ENCODE measurements at places on chromosomes 16 and 17.

- DNase-seq: no peak
Observed at GRCh38 chr17:80111702-80112470, 10.5 kb downstream of the GAA start.

DNA sequence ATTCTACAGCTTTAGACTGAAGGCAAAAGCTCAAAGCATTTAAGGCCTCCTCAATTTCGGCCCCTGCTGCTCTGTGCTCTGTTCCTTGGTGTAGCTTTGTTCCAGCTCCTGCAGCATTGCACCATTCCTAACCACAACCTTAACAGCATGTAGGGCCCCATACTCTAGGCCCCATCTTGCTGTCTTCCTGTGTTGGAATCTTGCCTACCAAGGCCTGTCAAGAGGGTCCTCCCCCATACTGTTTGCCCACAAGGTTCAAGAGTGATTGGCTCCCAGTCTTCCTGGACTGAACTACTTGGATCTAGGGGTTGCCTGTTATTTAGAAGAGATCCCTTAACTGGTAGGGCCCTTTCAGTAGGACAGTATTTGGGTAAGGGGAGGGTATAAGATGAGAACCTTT lies 26.8 kb downstream of the TRPV2 start:
- DNase-seq: no peak

DNA sequence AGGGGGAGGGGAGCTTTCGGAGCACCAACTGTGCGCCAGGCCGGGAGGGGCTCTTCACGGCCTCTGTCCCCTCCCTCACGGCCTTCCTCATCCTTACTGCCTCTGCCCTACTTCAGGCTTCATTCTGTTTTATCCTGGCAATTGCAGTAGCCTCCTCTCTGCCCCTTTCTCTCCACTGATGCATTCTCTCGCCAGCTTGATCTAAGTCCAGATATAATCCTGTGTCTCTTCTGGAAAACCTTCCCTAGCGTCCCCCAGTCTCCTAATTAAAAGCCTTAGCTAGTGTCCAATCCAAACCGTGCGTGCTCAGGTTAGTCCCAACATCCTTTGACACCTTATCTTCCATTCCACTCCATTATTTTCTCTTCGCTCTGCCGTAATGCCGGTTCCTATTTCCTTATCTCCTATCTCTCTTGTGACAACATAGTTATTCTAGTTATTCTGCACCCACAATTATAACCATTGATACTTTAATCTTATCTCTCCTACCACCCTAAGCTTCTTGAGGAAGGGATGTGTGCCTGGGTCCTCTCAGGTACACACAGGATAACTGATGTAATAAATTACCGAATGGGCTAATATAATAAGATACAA lies 869 bp downstream of the ZNF48 start:
- no peak for DNase-seq

DNA sequence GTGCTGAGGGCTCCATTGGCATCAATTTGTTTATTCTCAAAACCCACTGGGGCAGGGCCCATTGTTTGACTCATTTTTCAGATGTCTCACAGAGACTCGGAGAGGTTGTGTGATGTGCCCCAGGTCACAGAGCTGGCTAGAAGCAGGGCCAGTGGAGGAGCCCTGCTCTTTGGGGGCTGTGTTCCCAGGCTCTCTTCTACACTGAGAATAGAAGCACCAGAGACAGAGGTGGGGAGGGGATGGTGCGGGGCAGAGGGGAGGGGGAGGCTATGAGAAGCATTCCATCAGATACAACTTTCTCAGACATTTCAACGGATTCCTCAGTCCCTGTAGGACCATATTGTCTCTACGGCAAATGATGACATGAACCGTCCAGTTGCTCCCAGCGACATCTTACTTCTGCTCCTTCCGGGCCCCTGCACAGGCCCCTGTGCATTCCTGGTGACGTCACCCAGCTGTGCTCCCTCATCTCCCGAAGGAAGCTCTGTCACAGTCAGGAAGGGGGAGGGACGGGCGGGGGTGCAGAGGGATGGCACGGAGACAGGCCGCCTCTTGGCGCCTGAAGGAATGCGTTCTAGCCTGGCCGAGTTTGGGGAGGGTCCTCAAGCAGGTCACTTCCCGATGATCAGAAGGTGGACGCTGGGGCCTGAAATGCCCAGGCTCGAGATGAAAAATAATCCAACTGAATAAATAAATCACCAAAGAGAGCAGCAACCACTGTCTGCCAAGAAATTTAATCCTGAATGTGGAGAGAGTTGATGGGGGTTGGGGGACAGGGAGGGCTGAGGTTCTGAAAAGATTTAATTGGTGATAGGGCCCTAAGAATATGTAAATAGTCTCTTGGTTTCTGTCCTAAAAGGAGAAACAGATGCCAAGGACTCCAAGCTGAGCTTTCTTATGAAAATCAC lies 114.1 kb downstream of the NOG start:
- no peak for DNase-seq

DNA sequence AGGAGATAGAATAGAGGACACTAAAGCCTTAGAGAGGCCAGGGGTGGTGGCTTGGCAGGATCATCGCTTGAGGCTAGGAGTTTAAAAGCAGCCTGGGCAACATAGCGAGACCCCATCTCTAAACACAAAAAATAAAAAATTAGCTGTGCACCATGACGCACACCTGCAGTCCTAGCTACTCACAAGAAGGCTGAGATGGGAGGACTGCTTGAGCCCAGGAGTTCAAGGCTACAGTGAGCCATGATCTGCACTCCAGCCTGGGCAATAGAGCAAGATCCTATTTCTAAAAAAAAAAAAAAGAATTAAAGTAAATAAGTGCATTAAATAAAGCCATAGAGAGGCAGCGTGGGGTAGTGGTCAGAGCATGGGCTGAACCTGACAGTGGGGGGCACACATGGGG lies 19.1 kb downstream of the SBK1 start:
- no peak for DNase-seq

DNA sequence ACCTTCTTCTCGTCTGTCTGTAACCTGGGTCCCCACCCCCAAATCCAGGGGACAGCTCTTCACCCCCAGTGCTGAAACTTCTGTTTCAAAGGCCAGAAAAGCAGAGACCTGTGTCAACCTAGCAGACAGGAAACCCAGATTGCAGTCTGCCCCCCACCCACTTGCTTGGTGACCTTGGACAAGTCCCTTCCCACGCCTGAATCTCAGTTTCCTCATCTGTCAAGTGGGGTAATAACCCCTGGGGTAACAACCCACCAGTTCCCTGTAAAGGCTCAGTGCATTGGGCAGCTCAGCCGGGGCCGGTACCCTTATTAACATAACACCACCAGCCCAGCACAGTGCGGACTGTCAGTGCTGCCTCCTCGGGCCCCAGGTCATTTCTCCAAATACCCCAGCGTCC lies 1.3 kb downstream of the STX1B start:
- no peak for DNase-seq

- no peak for DNase-seq
Observed at GRCh38 chr17:37502009-37502936, 12.6 kb downstream of the DUSP14 start.

DNA sequence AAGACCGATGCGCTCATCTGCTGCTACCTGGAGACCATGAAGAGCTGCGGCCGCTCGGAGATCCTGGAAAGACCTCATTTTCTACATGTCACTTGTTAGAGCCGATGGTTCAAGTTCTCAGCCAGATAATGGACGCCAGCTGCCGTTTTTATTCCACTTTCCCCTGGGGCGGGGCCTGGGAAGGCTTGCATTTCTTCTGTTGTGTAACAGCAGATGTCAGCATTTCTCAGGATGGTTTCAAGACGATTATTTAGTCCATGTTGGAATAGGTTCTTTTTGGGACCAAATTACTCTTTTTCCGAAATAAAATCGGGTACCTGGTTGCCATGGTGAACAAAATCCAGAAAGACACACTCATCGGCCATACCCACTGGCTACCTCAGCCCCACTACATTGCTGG lies 1418.3 kb downstream of the CDH11 start:
- no peak for DNase-seq

GRCh38 chr16:57906382-57907316 lies 64.3 kb downstream of the CNGB1 start:
- DNase-seq: no peak
